Ammon's horn (tissue), 1 donor: ENCODE measurements at places on chromosomes 11 and 22.

GRCh38 chr11:60971520-60971919 is at the start of gene CD6:
TSS of gene CD6 (plus strand) at chr11:60971680. CDS start at chr11:60971866, 186 bp downstream.
- no peak for DNase-seq

DNA sequence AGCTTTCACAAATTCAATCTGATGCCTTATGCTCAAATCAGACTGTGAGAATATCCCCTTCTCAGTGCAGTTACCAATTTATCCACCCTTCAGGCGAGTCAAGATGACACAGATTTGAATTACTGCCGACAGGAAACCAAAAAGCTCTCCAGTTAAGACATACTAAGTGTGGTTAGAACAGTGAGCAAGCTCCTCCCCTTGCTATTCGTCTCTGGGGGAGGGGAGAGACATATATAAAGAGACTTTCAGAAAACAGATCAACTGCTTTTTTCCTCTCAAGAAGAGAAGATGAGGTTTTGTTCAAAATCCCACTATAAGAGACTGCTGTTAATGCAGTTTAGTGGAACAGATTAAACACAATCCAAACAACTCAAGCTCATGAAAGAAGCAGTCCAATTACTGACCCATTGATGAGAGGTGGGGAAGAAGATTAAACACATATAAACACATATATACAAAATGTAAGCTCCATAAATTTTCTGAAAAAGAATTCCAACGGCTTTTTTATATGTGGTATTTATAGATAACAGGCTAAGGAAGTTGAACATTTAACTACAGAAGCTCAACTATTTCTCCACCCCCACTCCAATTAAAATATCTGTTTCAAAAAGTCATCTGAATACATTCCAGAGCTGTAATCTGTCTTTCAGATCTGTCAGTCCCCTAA is 102.7 kb downstream of the MRTFA start:
- DNase-seq = peak; percentile 45

- peak; percentile 24 for DNase-seq
Measured at GRCh38 chr11:3152471-3153110, 12.5 kb downstream of the OSBPL5 start.

DNA sequence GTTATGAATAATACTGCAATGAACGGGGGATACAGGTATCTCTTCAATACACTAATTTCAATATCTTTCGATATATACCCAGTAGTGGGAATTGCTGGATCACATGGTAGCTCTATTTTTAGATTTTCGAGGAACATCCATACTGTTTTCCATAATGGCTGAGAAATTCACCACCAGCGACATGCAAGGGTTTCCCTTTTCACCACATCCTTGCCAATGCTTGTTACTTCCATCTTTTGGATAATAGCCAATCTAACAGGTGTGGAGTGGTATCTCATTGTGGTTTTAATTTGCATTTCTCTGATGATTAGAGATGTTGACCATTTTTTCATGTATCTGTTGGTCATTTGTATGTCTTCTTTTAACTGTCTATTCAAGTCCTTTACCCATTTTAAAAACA is 5.9 kb downstream of the IL10RA start:
- no peak for DNase-seq

DNA sequence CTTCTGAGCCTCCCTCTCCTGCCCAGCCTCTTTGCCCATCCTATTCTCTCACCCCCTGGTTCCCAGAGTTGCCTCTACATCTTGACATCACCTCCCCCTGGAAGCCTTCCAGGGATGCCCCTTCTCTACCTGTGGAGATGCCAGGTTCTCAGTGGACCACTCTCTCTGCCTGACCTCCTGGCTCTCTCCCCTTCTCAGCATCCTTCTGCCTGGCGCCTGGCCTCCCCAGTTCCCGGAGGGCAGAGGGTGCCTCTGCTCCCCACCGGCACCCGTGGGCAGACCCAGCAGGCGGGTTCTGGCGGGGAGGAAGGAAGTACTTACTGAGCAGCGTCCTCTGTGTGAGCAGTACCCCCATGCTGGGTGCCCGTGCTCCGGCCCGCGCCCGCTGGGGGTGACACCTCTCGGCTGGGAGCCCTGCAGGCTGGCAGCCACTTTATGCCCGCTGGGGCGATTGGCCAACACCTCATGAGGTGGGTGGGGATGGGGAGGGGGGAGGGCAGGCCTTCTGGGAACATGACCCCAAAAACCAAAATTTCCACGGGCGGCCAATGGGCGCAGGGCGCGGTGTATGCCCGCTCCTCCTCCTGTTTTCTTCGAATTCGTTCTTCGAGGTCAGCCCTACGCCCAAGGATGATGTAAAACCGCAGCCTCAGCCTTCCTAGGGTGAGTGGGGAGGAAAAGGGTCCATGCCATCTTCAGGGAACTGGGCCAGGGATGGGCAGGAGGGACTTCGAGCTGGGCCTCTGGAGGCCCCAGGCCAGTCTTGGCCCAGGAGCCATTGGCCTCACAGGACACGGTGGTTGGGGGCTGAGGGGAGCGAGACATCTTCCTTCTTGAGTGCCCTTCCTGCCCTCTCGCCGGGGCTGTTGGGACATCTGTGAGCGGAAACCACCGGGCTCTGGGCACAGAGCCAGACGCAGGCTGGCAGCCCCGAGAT is at the start of gene OSM:
Gene OSM (minus strand): TSS at position 407 of the 937 bp plus-strand sequence. CDS start 52 bp downstream, at position 355.
- DNase-seq = no peak

GRCh38 chr11:105023003-105023402 is at the start of gene CASP5:
TSS of gene CASP5 (minus strand) at chr11:105023168. CDS start at chr11:105023136, 32 bp downstream.
- peak; percentile 32 for DNase-seq

DNA sequence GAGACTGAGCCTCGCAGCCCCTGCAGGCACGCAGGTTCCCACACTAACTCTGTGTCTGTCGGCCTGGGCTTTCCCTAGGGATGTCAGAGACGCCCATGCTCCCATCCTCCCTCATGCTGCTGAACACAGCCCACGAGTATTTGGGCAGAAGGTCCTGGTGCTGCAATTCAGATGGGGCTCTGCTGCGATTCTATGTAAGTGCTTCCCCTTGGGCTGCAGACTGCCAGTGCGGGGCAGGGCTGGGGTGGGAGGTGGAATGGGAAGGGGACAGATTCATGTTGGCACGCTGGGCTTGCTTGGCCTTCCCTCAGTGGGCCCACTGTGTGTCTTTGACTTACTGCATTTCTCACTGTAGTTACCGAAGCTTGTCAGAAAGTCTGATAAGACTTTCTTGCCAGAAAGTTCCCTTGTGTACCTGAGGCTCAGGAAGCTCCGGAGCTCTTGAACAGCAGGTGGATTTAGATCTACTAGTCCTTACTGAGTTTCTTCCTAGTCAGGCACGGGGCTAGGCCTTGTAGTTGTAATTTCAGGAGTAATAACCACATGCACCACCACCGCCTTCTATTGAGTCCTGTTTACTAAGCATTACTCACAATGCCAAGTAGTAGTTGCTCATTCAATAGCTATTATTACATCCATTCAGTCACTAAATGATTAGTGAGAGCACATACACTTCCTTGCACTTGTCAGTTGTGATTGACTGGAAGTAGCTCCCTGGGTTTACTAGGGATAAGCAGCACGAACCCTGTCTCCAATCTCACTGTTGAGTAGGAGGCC is 65.2 kb downstream of the CABIN1 start:
- no peak for DNase-seq

DNA sequence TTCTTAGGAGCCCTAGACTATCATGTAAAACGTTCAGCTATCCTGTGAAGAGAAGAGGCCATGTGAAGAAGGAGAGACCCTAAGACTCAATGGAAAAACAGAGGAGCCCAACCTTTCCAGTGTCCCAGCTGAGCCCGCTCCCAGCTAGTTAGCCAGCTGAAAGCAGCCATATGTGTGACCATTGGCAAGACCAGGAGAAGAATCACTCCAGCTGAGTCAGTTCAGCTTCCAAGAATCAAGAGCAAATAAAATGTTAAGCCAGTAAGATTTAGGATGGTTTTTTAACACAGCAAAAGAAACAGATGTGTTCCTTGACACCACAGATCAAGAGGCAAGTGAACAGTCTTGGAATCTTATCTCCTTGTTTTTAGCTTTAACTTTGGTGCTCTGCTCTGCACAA is 108.0 kb downstream of the CCDC81 start:
- no peak for DNase-seq

GRCh38 chr22:41766476-41766875 is 34.0 kb upstream of the CCDC134 start:
- no peak for DNase-seq

- no peak for DNase-seq
Measured at GRCh38 chr11:119329320-119329719, 5.0 kb upstream of the RNF26 start.

DNA sequence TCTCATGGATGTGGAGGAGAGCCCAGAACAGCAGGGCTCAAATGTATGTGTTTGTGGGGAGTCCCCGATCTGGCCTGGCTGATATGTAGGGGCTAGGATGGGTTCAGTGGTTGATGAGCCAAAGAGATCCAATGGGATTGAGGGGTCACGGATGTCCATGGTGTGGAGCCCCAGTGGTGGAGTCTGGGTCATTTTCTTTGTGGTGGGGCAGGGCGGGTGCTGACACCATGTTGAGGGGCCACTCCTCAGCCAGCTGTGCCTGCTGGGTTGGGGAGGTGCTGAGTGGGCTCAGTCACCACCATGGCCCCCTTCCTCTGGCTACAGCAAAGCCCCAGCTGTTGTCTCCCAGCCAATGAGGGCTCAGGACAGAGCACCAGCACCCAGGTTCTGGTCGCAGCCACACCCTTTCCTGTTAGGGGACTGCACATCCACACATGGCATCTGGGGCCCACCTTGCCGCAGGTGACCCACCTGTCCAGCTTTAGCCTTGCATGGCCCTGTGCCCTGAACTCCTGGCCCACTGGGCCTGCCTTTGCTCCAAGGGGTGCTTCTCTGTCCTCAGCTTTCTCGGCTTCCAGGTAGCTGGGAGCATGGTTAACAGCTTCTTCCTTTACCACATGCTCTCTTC is 3.2 kb upstream of the GNAZ start:
- DNase-seq = no peak
